ENCODE measurements at places on chromosomes 5 and 9.

GRCh38 chr9:108473209-108474112, 382.3 kb downstream of the ACTL7B start:
- no peak for DNase-seq

DNA sequence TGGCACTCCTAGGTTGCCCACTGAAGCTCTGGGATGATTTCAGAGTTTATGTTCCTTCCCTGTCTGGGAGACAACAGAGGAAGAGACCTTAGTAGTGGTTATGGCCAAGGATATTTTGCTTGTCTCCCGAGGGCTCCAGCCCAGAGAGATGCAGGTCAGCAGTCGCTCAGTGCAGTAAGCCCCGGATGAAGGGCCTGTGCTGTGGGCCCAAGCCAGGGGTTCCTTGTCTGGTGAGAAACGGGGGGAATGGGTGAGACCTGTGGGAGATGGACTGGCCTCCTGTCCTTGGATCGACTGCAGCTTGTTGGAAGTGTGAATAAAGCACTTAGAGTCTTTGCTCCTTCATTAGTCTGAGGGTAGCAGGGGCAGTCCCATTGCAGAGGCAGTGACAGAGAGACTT, 260.7 kb upstream of the RIOK2 start:
- DNase-seq, result no peak

- DNase-seq, result no peak
These were observed 31.2 kb downstream of the CNTFR start for GRCh38 chr9:34558364-34558763.

DNA sequence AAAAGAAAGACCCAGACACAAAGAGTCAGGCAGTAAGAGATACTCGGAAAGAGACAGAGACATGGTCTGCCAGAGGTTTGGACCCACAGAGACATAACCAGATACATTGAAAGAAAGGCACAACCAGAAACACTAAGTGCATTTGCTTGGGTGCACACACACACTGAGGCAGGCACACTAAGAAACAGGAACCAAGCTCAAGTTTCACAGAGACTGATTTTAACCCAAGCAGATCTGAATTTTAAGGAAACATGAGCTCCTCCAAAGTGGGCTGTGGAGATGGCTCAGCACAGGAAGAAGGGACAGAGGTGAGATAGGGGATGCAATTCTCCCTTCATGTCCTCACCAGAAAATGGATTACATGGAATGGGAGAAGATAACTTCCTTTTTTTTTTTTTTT, 9.5 kb downstream of the AQP3 start:
- DNase-seq, result no peak

GRCh38 chr5:1016036-1016435, 7.4 kb downstream of the NKD2 start:
- no peak for DNase-seq

DNA sequence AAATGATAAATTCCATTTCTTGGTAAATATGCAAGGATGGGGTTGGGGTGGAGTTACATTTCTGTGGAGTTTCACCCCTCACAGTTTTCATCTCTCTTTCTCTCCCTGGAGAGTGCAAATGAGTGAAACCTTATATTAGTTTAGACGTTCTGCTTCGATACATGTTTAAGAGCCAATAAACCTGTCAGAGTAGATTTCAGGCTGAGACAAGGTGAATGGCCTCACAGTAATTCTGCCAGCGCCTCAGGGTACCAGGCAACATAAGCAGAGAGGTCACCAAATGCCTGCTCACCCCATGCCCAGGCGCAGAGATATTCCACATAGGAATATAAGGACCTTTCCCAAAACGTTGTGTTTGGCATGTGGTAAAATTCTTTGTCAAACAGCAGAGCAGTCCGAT, 154.9 kb upstream of the VLDLR start:
- DNase-seq, result no peak

GRCh38 chr5:105903069-105903468, 1767.7 kb downstream of the EFNA5 start:
- peak; percentile 12 for DNase-seq

DNA sequence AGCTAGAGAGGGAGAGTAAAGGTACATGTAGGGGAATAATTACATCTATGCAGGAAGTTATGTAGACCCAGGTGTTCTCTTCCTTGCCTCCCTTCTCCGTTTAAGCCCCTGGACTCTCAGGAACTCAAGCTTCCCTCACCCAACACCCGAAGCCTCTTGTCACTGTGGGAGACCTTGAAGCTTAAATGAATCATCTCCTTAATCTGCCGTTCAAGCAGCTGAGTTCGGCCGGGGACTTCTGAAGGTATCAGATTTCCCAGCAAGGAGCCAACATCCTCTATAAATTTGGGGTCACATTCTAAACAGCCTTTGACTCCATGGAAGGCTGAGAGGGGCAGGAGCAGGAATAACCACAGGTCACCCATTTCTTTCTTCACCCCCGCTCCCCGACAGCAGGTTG, 412 bp downstream of the IZUMO3 start:
- no peak for DNase-seq

DNA sequence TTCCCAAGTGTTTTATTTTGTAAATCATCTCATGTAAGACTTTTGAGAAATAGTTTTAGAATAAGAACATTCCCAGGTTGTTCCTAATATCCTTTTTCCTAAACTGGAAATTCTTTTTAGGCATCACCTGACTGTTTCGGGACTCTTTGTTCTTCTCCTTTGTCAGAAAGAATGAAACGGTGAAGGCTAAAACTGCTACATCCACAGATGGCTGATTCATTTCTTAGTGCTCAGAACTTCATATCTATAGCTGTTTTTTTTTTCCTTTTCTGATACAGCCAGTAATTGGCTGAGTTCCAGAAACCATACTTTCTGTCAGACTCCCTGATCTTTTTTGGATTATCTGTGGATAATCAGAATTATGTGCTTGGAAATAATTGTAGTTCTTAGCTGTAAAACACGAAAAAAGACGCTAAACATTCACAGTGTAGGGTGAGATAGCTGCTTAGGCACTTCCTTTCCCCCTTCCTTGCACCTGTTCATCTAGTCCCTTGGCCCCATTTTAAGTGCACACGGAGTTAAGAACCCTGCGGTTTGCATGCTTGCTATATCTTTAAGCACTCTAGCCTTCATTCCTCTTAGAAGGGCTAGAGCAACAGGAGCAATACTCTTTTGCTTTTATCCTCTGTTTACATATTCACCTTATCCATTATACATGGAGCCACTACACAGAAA, 283.9 kb downstream of the PJA2 start:
- DNase-seq, result no peak

DNA sequence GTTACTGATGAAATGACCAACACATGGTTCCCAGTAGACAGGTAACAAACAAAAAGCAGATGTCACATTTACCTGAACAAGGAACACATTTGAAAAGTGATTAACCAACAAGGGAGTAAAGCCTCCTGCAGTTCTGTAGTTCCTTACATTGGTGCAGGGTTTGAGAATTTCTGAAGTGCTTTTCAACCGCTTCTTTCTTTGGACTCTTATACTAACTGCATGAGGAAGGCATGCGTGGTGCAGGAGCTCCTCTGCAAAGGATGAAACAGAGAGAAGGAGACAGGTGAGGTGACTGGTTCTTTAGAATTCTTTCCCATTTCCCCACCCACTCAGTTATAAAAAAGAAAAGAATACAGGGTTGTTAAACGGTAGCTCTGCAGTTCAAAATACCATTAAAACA, 4.6 kb upstream of the IL9 start:
- DNase-seq, result no peak

- no peak for DNase-seq
These were observed 53.4 kb downstream of the MAN2A1 start for GRCh38 chr5:109743041-109743531.

GRCh38 chr9:112860451-112860850, 30.2 kb downstream of the SLC46A2 start:
- no peak for DNase-seq

DNA sequence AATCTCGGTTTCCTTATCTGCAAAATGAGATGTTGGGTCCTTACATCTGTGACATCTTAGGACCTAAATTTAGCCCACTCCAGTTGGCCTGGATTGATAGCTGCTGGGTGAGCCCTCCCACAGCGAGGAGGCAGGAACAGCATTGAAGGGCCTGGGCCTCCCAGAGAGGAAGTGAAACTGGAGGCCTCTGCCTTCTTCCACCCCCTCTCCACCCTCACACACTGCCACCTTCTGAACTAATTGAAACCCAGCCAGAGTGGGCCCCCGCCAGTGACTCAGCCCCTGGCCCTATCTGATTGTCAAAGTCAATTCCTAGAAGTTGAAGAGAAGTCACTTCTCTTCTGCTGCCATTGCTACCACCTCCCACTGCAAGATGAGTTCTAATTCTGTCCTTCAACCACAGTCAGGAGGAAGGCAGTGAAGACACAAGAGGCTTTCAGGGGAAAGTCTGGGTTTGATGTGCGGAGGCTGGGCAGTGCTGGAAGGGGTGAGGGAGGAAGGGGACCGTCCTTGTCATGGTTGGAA, 55.2 kb upstream of the NEK6 start:
- no peak for DNase-seq

- DNase-seq, result no peak
These were observed 324.4 kb downstream of the NDUFS4 start for GRCh38 chr5:53884844-53885243.

DNA sequence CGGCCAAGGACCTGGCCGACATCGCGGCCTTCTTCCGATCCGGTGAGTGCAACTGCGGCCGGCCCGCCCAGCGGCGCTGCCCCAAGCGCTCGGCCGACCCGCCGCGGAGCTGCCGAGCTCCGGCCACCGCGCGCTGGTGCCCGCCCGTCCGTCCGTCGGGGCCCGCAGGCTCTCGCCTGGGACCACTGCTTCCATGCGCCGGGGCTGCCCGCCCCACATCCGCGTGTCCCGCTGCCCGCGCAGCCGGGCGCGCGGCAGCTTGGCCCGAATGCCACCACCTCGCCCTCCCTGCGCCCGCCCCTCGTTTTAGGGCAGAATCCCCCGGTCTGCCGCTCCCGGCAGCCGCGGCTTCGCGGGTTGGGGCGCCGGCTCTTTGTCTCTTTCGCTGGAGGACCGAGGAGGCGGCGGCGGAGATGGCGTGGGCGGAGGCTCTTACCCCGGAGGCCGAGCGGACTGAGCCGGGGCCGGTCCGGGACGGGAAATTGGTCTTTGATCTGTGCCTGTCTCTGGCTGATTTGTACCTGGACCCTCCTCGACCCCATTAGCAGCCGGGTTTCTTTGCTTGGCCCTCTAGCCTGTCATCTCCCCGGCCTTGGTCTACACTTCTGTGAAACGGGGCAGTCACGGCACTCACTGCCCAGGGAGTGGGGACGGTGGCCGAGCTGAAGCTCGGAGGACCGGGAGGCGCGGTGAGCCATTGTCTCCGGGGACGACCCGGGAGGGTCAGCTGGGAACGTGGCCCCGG, 871 bp downstream of the TRIO start:
- no peak for DNase-seq

DNA sequence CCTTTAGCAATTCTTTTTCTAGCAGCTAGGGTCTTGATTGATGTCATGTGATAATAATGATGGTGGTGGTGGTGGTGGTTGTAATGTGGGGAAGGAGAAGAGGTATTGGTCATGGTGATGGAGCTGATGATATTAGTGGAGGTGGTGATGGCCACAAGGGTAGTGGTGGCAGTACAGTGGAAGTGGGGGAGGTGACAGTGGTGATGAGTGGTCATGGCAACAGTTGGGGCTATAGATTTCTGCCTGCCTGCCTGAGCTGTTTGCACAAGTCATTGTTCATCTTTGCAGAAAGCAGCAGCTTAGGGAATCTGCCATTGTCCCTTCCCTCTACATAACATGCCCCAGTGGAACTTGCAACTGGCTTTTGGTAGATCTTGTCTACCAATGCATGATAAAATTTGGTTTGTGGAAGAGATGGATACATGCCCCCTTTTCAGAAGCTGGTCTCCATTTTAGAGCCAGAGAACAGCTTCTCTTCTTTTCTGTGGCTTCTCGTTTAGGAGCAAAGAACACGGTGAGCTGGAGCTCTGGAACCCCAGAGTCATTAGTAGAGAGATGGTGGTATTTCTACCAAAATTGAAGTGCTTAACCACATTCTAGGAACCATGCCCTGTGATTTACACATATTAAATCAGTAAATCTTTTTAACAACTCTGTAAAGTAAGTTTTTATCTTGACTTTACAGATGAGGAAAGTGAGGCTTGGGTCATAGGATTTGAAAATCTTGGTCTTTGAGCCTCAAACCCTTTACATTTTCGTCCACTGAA, 100.3 kb downstream of the AOPEP start:
- no peak for DNase-seq

- DNase-seq, result no peak
These were observed 72.0 kb downstream of the CCNH start for GRCh38 chr5:87340716-87341115.

DNA sequence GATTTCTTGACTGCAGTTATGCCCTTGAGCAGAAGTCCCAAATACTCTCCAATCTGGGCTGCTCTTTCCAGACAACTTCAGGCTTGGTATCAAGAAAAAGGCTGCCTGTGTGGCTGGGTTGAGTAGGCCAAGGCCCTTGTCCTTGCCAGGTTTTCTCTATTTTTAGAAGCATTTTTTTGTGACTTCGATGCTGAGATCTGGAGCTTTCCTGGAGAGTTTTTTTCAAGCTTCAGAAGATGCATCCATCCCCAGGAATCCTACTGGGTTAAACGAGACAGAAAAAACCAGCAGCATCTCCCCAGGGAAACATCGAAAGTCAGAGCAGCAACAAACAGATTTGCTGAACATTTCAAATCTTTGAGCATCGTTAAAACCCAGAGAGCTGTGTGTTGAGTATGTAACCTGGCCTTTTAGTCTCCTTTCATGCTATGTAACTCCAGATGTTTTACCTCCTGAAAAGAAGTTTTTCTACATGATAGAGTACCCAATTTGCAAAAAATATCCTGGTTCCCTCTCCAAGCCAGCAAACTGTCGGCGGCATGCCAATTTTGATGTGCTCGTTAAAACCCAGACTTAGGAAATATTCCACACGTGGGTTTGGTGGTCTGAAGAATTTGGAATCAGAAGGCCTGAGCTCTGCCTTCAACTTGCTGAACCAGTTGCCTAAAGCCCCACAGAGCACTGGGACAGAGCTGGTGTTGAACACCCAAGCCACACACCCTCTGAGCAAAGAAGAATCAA, 98.1 kb upstream of the ALDH1B1 start:
- DNase-seq, result no peak

GRCh38 chr5:58794875-58795274, 212.0 kb downstream of the RAB3C start:
- DNase-seq, result no peak

DNA sequence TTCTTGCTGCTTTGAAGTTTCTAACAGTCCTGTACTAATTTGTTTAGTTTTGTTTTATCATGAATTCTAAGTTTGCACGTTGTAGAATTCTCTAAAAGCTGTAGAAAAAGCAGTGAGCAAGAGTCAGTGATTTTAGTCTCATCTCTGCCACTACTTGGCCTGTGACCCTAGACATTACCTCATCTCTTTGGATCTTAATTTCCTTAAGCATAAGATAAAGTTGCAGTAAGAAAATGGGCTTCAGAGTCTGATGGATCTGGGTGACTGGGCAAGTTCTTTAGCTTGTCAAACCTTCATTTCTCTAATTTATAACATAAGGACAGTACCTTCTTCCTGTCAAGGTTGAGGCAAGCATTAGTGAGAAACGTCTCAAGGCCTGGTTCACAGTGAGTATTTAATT, 247.9 kb downstream of the DMRT2 start:
- DNase-seq, result peak; percentile 63

DNA sequence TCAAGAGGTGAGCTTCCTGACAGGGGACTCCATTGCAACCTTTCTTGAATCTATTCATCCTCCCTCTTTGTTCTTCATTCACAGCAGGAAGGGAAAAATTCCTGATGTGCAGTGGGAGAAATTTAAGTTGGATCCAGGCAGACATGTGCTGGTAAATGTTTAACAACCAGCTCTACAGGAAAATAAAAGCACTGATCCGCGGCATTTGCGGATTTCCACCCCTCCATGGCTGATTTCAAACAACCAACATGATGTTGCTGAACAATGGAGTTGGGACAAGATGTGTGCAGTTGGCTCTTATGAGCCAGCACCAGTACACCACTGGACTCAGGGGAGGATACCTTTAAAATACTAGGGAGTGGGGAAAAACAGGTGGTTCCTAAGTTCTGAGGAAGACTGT, 47.0 kb downstream of the SPRY4 start:
- no peak for DNase-seq

All from muscle of back (tissue), 13 donors.